IMR-90 (cell line): ENCODE measurements at places on chromosomes 6 and 20. TPM values are rescaled to one million over a fixed set of nuclear protein-coding genes. Genes with fewer than 3 reads are reported as not detected.

Gene FAM184A
- not detected in 2 replicates for total RNA-seq

DNA sequence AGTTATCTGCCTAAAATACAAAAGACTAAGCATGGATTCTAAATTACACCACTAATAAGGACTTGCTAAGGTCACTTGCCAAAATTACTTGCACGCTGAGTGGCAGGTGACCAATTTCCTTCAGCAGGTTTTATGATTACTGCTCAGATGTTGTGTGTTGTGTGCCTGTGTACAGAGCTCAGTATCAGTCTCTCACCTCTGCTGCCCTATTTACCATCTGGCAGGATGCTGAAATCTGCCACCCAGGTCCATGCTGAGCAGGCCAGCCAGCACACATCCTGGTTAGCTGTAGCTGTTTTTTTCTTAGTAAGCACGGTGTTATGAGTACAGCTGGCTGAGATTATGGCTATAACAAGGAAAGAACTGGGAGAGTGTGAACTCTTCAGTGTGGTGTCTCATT is 34.0 kb downstream of the ELOVL4 start:
- DNase-seq = no peak

GRCh38 chr6:168293636-168294530 is 25.7 kb downstream of the DACT2 start:
- no peak for DNase-seq

DNA sequence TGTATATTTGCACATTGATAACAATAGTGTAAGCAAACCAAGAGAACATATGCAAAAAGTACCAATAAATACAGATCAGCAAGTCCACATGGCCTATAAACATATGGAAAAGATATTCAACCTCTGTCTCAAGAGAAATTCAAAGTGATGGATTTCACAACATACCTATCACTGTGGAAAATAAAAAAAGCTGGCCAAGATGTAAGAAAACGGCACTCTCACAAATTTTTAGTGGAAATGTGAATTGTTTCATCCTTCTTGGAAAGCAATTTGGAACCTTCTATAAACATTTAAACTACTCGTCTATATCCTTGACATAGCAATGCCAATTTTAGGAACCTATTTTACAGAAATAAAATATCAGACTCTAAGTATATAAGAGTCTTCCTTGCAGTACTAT is 559.8 kb downstream of the QKI start:
- DNase-seq = no peak

DNA sequence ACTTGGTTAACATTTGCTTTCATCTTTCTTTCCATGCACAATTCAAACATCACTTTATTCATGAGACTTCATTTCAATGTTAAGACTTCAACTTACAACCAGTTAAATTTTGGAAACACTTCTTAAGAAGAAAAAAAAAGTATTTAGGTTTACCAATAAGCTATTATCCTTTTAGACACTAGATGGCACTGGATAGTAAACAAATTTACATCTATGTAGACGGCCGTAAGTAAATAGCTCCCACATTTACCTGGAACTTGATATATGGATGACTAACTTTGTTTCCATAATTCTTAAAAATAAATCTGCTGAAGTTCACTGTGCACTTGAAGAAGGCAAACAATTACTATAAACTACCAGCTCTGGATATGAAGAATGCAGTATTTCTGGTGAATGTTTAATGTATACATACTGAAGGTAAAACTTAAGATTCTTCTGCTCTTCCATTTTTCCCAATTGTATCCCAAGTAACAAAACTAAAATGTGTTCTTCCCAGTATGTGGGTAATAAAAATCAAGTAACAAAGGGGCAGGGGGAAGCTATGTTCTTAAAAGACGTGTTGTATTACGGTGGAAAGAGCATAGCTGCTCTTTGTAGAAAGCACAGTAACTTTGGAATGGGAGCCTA is 130.6 kb upstream of the C6orf118 start:
- DNase-seq = peak; percentile 73

DNA sequence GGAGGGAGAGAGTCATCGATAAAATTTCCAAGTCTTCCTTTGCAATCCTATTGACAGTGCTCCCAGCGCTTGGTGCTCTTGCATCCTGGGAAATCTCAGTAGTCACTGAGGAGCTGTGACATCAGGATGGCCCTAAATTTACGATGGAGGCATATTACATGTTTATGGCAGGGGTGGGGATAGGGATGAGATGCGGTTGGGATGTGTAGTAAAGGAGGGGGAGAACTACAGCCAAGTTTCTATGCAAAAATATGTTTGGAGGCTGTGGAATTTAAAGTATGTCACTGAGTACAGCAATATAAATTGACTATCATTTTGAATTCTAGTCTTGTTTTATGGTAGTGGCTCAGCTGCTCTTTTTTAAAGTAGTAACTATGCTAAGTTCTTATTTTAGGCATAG is 544.9 kb downstream of the PKHD1 start:
- no peak for DNase-seq

Gene ANGPT4
- not detected in 2 replicates for total RNA-seq

DNA sequence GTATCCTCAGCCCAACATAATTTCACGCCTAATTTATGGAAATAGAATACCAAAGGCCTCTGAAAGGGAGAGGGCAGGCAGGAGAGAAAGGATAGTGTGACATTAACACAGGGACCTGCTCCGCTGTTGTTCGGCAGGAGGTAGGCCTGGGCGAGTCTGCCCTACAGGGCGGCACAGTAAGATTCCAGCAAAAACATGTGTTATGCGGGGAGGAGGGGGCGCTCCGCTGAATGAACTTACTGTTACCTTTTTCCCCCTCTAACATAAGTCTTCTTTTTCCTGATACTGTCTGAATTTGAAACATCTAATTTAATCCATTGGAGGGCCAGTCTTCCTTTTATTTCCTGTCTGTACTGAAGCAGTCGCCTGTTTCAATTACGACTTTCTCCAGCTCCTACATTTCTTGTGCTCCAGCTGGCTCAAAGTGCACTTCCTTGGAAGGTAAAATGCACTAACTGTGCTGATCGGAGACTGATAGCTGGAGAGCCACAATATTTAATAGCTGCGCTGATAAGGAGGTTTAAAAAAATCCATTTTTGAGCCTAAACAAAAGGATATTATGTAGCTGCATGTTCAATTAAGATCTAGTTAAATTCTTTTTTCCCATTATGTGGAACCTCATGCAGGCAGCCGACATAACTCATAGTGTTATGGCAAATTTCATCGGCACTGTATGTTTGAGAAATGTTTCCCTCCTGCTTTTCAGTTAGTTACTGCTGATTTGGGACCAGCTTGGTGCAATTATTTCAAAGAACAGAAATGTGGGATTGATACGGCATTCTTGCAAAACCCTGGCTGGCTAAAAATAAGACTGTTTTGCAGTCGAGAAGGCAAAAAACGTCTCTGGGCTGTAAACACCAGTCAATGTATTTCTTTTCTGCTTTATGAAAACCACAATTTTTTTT is 193.0 kb downstream of the FOXC1 start:
- DNase-seq = no peak

DNA sequence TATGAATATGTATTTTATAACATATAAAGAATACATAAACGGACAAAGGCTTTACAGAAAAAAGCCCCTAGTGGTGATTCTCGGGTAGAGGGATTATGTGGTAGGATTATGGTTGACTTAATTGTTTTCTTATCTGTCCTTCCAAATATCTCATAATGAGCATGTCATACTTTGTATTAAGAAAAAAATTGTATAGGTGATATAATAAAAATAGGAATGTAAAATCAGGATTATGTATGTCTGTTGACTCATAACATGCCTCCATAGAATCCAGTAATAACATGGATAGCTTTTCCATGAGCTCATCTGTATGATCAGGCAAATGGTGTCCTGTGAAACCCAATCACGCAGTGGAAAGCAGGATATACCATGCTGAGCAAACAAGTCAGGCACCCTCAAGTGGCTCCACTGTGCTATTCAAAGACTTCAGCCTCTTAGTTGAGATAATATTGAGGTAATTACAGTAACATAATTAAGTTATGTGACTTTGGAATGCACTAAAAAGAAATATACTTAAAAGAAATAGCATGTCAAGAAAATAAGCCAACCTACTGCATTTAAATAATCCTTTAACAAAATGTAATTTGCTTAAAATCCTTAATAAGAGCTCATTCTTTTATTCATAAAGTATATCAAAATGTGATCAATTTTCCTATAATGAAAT is 39.6 kb upstream of the PRELID3B start:
- peak; percentile 84 for DNase-seq

Gene VGLL2
- total RNA-seq = not detected in 2 replicates

Gene ECT2L
- not detected in 2 replicates for total RNA-seq

- DNase-seq = peak; percentile 73
These were observed at the start of gene RGS17 for GRCh38 chr6:153131037-153131981. Gene RGS17, minus strand, starts transcription at chr6:153131282. Its CDS starts 87,264 bp downstream, at chr6:153044018.
